Right renal pelvis (tissue), 4 donors: ENCODE measurements at places on chromosomes 12 and 14. TPM values are rescaled to one million over a fixed set of nuclear protein-coding genes. Genes with fewer than 3 reads are reported as not detected.

DNA sequence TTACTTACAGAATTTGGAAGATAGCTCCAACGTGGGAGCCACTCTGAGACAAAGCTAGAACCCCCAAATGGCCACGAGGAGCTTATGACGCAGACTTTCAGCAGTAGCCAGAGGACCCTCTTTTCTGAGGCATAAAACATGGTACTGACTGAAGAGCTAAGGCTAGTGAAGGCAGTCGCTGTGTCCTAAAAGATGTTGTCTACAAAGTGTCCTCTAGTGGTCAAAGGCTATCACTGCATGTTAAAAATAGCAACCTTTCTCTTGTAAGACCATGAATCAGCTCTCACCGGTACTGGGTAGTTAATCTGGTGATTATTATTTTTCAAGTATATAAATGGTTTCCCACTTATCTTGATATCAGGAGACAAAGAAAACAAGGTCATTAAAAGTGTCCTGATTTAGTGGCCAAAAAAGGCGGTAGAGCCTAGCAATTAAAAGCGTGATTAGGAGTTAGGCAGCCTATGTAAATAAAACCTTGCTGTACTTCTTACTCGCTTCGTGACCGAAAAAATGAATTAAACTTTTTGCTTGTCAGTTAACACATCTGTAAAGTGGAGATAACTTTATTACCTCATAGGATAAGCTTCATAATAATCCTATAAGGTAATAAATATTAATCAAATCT, 47.0 kb upstream of the LGR5 start:
- DNase-seq: peak; percentile 21

- DNase-seq: no peak
Observed at GRCh38 chr14:101471723-101472517, 89.4 kb upstream of the DIO3 start.

GRCh38 chr12:127126260-127126628, 1140.7 kb upstream of the TMEM132C start:
- no peak for DNase-seq

DNA sequence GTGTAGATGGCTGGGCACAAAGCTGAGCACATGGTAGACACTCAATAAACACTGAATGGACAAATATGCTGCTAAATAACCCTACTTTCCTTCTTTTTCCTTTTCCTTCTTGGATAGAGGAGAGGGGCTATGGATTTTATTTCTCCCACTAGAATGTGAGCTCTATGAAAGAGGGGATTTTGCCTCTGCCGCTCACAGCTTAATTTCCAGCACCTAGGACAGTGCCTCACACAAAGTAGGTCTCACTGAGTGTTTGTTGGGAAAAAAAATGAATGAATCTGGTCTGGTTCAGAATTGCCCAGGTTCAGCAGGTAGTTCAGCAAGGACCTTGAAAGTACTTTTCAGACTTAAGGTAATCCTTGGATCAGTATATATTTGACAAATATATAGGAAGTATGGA, 65.5 kb downstream of the WSCD2 start:
- no peak for DNase-seq

- no peak for DNase-seq
Observed at GRCh38 chr12:7295529-7295928, 8.3 kb upstream of the ACSM4 start.

GRCh38 chr14:103517174-103517566, 5.5 kb downstream of the CKB start:
- DNase-seq: no peak

- no peak for DNase-seq
Observed at GRCh38 chr12:11719678-11720099, 70.2 kb downstream of the ETV6 start.

- DNase-seq: no peak
Observed at GRCh38 chr12:109258607-109259544, 50.2 kb downstream of the FOXN4 start.

- no peak for DNase-seq
Observed at GRCh38 chr12:8834230-8834629, 11.8 kb downstream of the A2ML1 start.

DNA sequence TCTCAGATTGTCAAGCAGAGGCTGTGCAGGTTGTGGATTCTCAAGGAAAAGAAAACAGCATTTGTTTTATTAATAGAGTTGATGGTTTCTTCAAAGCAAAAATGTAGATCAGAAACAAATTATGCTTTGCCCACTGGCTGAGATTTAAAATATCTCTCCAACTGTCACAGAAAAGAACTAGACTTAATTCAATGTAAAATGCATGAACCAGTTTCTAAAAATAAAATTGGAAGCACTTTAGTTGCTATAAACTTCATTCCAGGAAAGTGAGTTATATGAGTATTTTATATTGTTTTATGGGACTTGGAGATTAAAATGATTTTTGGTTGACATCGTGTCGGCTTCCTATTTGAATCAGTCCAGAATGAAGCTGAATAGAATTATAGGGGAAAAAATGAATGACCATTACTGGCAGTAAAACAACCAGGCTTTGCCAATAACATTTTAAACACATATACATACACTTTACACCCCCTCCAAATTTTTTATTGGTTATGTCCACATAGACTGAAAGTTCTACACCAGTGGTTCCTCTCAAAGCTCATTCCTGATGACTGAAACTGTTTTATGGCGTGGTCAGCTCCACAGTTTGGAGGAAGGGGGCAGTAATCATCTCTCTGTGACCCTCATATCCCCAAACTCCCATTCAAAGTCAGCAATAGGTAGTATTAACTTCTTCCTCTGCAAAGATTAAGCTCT, 55.5 kb upstream of the DAAM1 start:
- peak; percentile 55 for DNase-seq

- DNase-seq: no peak
Observed at GRCh38 chr14:68397371-68397811, 395.5 kb downstream of the ZFP36L1 start.

DNA sequence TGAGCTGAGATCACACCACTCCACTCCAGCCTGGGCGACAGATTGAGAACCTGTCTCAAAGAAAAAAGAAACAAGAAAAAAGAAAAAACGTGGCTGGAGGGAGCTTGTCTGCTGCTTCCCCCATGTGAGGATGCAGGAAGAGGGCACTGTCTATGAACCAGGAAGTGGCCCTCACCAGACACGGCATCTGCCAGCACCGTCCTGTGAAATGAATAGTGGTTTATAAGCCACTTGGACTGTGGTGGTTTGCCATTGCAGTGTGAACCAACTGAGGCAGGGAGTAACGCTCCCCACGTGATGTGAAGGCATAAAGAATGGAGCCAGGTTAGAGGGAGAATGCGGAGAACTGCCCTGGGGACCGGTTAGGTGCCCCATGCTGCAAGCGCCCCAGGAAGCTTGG, 4.5 kb upstream of the BRF1 start:
- no peak for DNase-seq

DNA sequence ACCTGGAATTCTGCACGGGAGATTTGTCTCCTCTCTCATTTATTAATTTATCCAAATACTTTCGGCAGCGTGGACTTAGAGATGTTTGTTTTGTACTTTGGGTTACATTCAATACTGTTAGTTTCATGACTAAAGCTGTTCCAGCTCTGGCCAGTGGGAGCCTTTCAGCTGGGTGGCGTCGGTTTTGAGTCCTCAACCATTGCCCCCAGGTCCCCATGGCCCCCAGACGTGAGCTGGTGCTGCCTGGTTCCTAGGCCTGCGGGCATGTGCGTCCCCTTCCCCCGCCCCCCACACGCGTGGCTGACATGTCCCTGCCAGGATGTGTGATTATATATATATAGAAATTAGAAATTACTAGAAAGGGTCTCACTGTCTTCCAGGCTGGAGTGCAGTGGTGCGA, 48.2 kb downstream of the KIF26A start:
- no peak for DNase-seq

RCOR1 gene
- 41.5 TPM for polyA plus RNA-seq

TAS2R10 gene
- 1.2 TPM for polyA plus RNA-seq

CLEC6A gene
- polyA plus RNA-seq: 0.08 TPM

OR4E2 gene
- polyA plus RNA-seq: 0.03 TPM
